ENCODE measurements at places on chromosomes 13 and 19.

- DNase-seq, result no peak
Measured at GRCh38 chr19:8342316-8342683, 762 bp downstream of the KANK3 start.

- DNase-seq, result no peak
Measured at GRCh38 chr13:21364357-21364756, 94.7 kb downstream of the ZDHHC20 start.

GRCh38 chr19:39054091-39054470 lies 21.7 kb upstream of the FBXO27 start:
- DNase-seq, result no peak

GRCh38 chr19:47230054-47230920 lies 712 bp downstream of the BBC3 start:
- DNase-seq, result no peak

GRCh38 chr19:46713781-46714443 lies 3.0 kb downstream of the PRKD2 start:
- DNase-seq, result peak; percentile 52
